ENCODE measurements at places on chromosomes 13 and 19.

DNA sequence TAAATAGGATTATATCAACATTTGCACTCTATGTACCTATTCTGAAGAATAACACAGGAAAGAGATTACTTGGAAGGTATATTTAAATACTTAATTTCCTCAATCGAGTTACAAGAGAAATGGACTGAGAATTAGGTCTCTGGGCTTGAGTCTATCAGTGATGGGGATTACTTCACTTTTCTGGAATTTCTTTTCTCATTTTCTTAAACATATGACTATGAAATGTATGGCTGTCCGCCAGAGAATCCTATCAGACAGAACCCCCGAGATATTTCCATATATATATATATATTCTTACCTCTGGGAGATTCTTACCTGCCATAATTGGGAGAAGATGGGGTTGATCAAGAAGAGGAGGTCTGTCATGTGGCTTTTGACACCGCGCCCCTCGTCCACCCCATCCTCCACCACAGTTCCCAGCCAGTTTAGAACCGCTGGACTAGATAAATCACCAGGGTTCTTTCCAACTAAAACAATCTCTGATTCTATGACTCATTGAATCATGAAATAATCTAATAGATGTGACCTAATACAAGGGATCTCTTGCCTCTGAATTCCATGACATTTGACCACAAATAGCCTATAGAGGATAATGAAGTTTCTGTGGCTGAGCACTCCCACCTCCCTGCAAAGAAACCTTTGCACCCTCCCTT is 231.3 kb downstream of the TBC1D4 start:
- no peak for DNase-seq

GRCh38 chr19:50794074-50794875 is 4.1 kb downstream of the ACP4 start:
- DNase-seq = no peak

DNA sequence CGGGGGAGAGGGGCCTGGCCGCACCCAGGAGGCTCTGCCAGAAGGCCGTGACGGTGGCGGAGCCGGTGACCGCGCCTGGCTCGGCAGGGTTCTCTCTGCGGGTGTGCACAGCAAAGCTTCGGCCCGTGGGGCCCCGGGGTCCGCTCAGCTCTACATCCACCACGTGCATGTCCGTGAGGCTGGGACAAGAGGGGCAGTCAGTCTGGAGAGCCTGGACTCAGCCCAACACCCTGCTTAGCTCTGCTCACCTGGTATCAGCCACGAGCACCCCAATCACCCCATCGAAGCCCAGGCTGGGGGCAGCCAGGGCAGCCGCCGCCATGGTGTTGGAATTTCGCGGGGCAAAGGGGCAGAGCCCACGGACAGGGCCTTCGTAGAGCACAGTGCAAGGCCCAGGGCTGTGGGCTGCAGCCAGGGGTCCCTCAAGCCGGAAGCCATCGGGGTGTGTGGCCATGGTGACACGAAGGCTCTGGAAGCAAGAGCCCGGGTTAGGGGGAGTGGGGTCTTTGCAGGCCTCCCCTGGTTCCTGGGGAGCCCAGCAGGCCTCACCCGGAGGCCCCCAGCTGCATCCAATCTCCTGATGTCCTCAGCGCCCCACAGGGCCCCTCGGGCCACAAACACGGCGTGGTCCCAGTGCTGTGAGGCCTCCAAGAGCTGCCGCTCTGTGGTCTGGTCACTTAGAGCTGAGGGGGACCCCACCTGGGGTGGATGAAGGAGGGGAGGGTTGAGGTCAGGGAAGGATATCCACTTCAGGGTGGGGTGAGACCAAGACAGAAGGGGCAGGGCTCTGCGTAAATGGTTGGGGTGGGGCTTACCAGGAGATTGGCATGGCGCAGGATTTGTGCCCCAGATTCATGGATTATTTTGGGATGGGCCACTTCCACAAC is 1.4 kb downstream of the ASPDH start:
- no peak for DNase-seq

DNA sequence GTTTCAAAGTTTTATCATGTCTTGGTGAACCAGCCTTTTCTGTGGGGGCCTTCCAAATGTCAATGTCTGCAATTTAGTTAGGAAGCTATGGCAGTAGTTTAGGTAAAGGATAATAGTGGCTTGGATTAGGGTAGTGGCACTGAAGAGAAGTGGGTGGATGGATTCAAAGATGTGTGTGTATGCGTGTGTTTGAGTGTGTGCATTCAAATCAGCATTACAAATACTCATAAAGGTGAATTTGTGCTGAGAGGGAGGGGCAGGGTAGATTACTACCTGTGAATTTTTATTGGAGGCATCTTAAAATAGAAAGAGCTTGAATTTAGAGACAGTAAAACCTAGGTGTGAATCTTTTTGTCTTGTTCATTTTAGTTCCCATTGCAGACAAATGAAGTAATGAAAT is 16.9 kb downstream of the NDFIP2 start:
- DNase-seq = no peak

- no peak for DNase-seq
Measured at GRCh38 chr19:15404780-15405211, 14.0 kb downstream of the AKAP8L start.

DNA sequence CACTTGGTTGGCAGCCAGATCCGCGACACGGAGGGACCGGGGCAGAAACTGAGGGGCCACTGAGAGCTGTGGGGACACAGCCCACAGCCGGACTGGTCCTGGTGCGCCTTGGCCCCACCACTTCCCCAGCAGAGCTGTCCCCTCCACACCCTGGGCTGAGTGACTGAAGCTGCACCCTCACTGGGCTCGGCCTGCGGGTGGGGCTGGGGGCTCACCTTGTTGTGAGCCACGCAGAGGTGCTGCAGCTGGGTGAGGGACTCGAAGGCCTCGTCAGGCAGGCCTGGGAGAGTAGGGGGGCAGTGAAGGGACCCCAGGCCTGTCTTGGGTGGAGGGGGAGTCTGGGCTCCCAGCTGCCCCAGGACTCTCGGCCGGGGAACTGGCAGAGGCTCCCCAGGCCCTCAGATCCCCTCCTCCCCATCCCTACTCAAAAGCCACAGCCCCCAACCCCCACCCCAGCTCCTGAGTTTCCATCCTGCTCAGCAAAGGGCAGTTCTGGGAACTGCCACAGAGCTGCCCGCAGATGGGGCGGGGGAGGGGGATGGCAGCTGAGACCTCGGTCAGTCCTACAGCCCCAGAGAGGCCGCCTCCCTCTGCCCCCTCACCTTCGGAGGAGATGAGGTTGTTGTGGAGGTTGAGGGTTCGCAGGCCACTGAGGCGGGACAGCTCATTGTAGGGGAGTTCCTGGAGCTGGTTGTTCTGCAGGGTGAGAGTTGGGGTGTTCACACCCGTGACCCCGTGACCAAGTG is 2.3 kb downstream of the PODNL1 start:
- DNase-seq = no peak

DNA sequence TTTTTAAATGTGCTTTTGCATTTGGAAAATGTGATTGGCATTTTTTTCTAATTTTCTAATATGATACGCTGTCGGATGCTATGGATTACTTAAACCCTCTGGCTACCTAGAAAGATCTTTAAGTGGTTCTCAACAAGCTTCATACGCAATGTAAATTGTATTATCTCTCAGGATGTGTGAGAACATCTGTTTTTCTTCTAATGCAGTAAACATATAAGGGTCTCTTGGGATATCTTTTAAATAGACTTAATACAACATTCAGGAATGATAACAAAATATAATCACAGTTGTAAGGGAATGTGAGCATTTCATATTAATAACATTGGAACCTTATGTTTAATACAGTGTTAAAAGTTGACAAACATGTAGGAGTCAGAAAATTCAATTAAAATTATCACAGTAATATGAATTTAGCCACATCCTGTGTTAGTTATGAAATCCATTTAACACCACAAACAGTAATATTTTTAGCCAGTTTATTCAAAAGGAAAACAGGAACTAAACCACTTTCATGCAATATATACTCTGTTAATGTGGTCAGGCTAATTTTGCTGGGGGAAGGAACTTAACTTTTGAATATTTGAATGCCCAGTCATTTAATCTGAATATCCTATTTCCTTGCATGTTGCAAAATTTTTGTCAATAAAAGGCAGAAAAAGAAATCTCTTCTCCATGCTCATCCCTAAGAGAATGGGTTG is 15.0 kb upstream of the ALOX5AP start:
- DNase-seq = peak; percentile 85

GRCh38 chr19:47296036-47296435 is 13.6 kb upstream of the C5AR1 start:
- peak; percentile 90 for DNase-seq

DNA sequence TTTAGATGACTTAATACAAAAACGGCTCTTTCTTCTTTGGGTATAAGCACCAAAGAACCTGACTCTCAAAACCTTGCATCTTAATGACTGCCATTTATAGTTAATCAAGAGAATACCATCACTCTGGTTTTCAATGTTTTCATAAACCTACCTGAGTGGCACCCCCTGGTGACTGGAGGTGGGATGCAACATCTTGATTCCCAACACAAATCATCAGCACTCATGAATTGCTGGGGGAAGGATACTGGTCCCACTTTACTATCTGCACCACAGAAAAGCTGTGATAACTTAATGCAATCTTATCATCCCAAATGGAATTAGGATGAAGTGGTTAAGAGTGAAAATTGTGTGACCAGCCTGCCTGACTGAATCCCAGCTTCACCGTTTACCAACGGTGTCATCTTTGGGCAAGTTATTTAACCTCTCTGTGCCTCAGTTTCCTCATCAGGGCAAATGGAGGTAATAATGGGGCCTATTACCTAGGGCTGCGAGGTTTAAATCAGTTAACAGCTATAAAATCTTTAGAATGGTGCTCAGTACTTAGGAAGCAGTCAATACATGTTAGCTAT is 366.4 kb downstream of the KLF12 start:
- DNase-seq = no peak
